ENCODE measurements at places on chromosomes 2 and 18. TPM values are rescaled to one million over a fixed set of nuclear protein-coding genes. Genes with fewer than 3 reads are reported as not detected.

The TXNDC2 gene
- total RNA-seq = not detected

The MREG gene
- 1.9 TPM for total RNA-seq

The SEMA4F gene
- total RNA-seq = 10.6 TPM

The ERFE gene
- total RNA-seq = 10.4 TPM

Measured in renal cortical epithelial cell (primary cell).